PC-9 (cell line): ENCODE measurements at places on chromosomes 12 and 14.

GRCh38 chr14:104115691-104116287, 22.6 kb upstream of the KIF26A start:
- no peak for DNase-seq

GRCh38 chr12:128813883-128814282, 9.9 kb downstream of the SLC15A4 start:
- DNase-seq = no peak

GRCh38 chr12:11496157-11496851, 100.9 kb upstream of the PRB2 start:
- DNase-seq = no peak

GRCh38 chr12:123843912-123844748, 82.0 kb downstream of the DNAH10 start:
- DNase-seq = no peak

GRCh38 chr14:53999061-53999488, 42.5 kb upstream of the BMP4 start:
- no peak for DNase-seq

GRCh38 chr12:57935331-57935730, 6.0 kb upstream of the ATP23 start:
- no peak for DNase-seq

GRCh38 chr14:91277546-91278382, 33.3 kb upstream of the GPR68 start:
- DNase-seq = no peak

- no peak for DNase-seq
These were observed 430.1 kb downstream of the AEBP2 start for GRCh38 chr12:19869413-19869812.

DNA sequence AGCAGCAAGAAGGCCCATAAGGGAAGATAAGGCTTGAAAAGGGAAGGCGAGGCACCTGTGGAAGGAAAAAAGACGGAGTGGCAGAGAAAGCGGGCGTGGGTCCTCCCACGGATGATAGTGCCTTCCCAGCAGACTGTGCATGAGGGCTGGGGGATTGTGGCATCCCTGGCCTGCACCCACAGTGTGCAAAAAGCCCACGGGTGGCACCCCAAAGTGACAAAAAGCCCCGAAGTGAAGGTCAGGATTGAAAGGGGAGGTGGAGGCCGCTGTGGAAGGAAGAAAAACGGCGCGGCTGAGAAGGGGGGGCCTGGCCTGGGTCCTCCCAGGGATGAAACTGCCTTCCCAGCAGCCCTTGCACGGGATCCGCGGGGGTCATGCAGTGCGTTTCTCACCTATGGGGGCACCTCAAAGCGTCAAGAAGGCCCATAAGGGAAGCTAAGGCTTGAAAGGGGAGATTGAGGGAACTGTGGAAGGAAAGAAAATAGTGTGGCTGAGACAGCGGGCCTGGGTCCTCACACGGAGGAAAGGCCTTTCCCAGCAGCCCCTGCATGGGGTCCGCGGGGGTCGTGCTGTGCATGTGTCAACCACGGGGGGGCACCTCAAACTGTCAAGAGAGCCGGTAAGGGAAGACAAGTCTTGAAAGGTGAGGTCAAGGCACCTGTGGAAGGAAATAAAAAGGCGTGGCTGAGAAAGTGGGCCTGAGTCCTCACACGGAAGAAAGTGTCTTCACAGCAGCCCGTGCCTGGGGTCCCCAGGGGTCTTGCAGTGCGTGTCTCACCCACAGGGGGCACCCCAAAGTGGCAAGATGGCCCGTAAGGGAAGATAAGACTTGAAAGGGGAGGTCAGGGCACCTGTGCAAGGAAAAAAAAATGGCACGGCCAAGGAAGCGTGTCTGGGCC, 274.1 kb downstream of the ALG10 start:
- DNase-seq = no peak

- no peak for DNase-seq
These were observed 21.3 kb downstream of the LRCOL1 start for GRCh38 chr12:132588821-132589669.

DNA sequence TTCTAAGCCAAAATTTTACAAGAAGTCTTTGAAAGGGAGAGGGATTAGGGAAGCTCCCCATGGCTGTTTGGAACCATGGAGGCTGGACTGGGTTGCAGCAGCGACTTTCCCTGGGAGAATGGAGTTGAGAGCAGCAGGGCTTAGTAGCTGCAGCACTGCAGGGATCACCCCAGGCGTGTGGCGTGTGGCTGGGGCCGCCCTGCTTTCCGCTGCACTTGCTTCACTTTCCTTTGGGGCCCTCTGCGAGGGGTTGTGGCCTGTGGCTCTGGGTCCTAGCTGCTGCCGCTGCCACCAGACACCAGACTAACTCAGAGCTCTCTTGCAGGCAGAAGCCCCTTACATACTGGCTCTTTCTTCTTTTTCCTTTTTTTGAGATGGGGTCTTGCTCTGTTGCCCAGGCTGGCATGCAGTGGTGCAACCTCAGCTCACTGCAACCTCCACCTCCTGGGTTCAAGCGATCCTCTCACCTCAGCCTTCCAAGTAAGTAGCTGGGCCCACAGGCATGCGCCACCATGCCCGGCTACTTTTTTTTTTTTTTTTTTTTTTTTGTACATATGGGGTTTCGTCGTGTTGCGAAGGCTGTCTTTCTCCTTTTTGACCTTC, 25.4 kb downstream of the CCDC62 start:
- DNase-seq = no peak
